ENCODE measurements at places on chromosomes 6 and 20. TPM values are rescaled to one million over a fixed set of nuclear protein-coding genes. Genes with fewer than 3 reads are reported as not detected.

Gene LY6G5C
- 0.51 TPM for total RNA-seq

Gene CD40
- total RNA-seq = 4.9 TPM

Gene SLC17A1
- not detected for total RNA-seq

Gene SLC29A1
- total RNA-seq = 55.8 TPM

Gene E2F1
- 29.6 TPM for total RNA-seq

Gene DEFB124
- total RNA-seq = not detected

Gene SLC35F1
- total RNA-seq = 0.01 TPM

Gene ESR1
- total RNA-seq = not detected

Gene BCAS1
- 0.53 TPM for total RNA-seq

Gene VSX1
- 0.56 TPM for total RNA-seq

Gene TCP11
- total RNA-seq = not detected

Gene SH3BGRL2
- total RNA-seq = 0.35 TPM

Gene TAGAP
- total RNA-seq = not detected

Gene CTAGE9
- total RNA-seq = not detected

Gene COX4I2
- total RNA-seq = not detected

Gene HAO1
- not detected for total RNA-seq

Gene RGS17
- total RNA-seq = 6.4 TPM

Gene SLC35D3
- total RNA-seq = 0.07 TPM

Gene RAET1L
- total RNA-seq = 0.25 TPM

Gene SYCP2L
- 2.8 TPM for total RNA-seq

Gene SNAI1
- total RNA-seq = 11.6 TPM

Gene NKX2-2
- not detected for total RNA-seq

Gene PRR18
- 0.17 TPM for total RNA-seq

Gene DEFB115
- total RNA-seq = not detected

Gene MICB
- 7.6 TPM for total RNA-seq

Gene GPX5
- not detected for total RNA-seq

Measured in A549 treated with CpdA at 1 μM for 4 hours (cell line).